ENCODE measurements at places on chromosomes 3 and 15.

GRCh38 chr3:163601426-163601825, 1476.9 kb downstream of the SI start:
- DNase-seq = no peak

- DNase-seq = no peak
These were observed 173.9 kb downstream of the PYDC2 start for GRCh38 chr3:191634902-191635301.

GRCh38 chr3:45185052-45185451, 38.9 kb upstream of the CDCP1 start:
- no peak for DNase-seq

GRCh38 chr3:110414855-110415254, 656.8 kb upstream of the NECTIN3 start:
- no peak for DNase-seq
